Globus pallidus (tissue), 1 donor: ENCODE measurements at places on chromosomes 5 and 9.

DNA sequence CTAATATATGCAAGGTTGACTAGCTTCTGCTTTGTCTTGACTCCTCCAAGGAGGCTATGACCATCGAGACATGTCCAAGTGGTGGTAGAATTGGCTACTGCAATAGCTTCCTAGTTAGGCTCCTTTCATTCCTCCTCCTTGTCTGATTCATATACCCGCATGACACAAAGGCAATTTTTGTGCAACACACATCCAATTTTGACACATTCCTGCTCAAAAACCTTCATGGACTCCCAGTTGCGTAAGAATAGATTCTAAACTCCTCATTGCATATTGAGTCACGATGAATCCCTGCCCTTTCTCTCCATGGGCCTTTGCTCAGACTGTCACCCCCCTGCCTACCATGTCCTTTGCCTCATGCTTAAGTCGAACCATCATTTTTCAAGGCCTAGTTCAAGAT is 344.5 kb downstream of the ACTL7B start:
- no peak for DNase-seq

DNA sequence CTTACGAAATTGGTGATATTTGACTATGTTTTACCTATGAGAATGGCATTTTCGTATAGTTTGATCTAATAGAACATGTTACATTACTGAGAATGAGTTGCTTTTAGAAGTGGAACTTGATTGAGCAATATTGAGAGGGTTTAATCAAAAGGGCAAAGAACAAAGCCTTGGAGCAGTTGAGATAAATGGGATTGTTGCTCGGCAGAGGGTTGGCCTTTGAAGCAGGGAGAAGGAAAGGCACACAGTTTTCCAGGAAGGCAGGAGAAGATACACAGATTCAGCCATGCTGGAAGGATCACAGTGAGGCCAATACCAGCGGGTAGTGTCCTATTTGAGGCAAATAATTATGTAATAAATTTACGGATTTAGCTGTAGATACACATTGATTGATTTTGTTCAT is 19.5 kb downstream of the MAN2A1 start:
- no peak for DNase-seq

GRCh38 chr5:159415301-159415937 is 85.1 kb upstream of the IL12B start:
- no peak for DNase-seq

DNA sequence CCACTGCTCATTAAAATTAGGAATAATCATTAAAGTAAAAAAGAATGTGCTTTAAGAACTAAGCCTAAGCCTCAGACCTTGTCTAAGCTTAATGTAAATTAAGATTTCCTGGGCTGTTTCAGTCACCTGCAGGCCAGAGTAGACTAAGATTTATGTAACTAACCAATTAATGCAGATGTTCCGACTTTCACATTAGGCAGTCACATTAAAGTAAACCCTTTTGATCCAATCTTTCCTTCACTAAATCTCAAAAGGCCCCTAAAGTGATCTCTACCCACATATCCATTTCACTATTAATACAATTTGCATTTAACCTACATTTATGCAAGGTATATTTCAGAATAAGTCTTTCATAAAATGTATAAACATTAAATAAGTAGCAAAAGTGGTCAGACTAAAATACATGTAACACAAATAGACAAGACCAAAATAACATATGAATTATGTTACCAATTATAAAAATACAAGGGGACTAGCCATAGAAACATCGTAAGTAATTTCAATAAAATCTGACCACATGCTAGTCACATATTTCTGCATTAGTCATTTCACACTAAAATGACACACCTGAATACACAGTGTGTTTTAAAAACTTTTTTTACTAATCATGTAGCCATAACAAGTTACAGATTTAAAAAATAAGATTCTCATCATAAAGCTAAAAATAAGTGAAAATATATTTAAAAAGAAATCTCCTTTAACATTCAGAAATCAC is 7.7 kb downstream of the NR3C1 start:
- peak; percentile 18 for DNase-seq

GRCh38 chr9:132160802-132161742 is 786 bp upstream of the NTNG2 start:
- no peak for DNase-seq

DNA sequence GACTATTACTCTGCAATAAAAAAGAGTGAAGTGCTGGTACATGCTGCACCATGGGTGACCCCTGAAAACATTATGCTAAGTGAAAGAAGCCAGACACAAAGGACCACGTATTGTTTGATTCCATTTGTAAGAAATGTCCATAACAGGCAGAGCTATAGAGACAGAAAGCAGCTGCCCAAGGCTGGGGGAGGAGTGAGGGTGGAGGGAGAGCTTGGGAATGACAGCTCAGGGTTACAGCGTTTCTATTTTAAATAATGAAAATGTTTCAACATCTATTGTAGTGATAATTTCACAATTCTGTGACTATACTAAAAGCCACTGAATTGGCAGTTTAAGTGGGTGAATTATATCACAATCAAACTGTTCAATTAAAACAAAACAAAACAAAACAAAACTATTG is 81.7 kb downstream of the MYO10 start:
- no peak for DNase-seq

DNA sequence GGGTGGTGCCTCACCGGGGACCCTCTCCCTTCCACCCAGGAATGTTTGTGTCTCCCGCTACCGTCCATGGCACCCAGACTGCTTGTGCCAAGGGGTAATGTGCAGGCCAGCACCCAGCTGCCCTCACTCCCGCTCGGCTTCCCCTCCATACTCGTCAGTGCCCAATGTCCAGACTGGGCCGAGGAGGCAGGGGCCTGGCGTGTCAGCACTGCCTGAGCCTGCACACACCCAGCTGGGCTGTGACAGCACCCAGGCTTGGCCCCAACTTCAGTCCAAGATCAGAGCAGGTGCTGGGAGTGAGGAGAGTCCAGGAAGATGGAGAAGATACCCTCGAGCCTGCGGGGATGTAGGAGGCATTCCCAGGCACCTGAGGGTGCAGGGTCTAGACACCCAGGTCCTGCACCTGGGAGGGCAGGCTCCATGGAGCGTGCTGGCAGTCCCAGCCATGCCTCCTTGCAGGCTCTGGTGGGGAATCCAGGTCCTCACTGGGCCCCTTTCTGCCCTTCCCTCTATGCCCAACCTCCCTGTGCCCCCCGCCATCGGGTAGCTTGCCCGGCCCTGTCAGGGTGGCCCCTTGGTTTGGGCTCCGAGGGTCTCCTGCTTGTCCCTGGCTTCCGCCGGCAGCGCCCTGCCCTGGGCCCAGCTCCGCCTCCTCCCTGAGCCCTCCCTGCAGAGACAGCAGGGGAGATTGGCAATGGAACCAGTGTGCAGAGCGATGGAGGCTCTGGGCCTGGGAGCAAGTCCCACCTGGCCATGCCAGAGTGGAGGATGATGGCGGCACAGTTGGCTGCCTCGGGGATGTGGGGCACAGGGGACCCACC is 250.8 kb upstream of the EDIL3 start:
- no peak for DNase-seq

GRCh38 chr5:38473008-38473407 is 83.4 kb downstream of the LIFR start:
- DNase-seq: no peak

GRCh38 chr9:10875752-10876151 is 262.9 kb upstream of the PTPRD start:
- no peak for DNase-seq

GRCh38 chr5:52660621-52661020 is 127.1 kb upstream of the ITGA1 start:
- no peak for DNase-seq

DNA sequence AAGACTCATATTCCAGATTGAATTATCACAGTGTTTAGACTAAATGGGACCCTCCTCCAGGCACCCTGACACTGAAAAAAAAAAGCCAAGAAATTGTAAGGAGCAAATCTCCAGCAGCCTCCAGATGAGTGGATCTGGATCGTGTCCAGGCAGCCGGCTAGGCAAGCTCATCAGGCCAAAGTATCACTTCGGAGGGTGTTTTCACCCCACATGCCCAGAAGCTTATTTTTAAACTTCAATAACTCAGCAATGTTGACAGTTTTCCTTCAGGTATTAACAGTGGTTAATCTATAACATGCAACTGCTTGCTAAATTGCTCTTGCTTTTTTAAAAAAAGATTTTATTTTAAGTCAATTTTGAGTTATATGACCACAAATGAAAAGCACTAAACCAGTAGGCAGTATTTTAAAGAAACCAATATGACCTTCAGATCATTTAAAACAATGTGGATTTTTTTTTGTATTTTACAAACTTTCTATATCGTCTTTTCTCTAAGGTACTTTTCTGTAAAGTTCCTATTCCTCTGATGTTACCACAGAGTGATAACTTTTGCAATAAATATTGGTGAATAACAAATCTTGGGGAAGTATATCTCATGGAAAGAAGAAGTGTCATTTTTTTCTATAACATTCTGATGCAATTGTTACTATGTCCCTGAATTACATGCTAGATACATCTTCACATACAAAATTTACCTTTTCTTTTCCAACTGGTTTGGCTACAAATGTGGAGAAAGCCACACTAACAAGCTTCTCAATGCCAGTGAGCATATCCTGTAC is 30.7 kb downstream of the ACOT12 start:
- DNase-seq: no peak

- no peak for DNase-seq
Measured at GRCh38 chr9:93126825-93127368, 7.2 kb downstream of the NINJ1 start.

DNA sequence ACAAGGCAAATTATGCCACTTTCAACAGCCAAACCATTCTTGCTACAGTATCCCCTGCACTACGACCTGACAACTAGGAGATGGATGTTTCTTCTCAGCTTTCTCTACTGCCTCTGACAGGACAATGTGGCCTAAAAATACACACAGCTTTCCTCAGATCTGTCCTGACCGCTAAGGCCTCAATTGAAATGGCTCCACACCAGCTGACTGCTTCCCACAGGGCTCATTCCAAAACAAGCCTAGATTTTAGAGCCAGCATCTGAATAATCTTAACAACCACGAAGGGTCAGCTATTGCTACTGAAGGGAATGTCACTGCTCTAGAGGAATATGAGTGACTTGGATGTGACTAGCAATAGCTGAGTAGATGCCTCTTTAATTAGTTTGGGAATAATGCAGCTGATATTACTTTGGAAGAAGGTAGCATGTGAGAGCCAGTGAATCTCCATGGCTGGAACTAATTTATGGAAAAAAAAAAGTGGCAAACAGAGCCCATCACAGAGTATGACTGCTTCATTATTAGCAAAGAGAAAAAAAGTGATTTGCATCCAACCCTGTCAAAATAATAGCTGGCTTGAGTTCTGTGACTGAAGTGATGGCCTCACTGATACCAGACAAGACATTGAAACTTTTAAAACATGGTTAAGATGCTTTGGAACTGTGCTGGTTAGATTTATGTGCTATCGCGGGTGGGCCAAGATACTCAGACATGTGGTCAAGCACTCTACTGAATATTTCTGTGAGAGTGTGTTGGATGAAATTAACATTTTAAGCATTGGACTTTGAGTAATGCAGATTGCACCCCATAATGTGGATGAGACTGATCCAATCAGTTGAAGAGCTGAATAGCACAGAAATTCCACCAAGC is 450.2 kb downstream of the NR2F1-AS1 start:
- DNase-seq: peak; percentile 9

DNA sequence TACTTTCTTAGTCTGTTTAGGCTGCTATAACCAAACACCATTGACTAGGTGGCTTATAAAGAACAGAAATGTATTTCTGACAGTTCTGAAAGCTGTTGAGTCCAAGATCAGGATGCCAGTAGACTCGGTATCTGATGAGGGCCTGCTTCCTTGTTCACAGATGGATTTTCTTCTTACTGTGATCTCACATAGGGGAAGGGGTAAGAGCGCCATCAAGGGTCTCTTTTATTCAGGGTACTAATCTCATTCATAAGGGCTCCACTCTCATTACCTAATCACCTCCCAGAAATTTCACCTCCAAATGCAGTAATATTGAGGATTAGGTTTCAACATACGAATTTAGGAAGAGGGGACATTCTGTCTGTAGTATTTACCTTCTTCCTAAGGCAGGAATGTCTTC is 384.0 kb upstream of the DMAC1 start:
- DNase-seq: no peak

GRCh38 chr5:164672931-164673694 is 1167.7 kb downstream of the MAT2B start:
- DNase-seq: no peak

DNA sequence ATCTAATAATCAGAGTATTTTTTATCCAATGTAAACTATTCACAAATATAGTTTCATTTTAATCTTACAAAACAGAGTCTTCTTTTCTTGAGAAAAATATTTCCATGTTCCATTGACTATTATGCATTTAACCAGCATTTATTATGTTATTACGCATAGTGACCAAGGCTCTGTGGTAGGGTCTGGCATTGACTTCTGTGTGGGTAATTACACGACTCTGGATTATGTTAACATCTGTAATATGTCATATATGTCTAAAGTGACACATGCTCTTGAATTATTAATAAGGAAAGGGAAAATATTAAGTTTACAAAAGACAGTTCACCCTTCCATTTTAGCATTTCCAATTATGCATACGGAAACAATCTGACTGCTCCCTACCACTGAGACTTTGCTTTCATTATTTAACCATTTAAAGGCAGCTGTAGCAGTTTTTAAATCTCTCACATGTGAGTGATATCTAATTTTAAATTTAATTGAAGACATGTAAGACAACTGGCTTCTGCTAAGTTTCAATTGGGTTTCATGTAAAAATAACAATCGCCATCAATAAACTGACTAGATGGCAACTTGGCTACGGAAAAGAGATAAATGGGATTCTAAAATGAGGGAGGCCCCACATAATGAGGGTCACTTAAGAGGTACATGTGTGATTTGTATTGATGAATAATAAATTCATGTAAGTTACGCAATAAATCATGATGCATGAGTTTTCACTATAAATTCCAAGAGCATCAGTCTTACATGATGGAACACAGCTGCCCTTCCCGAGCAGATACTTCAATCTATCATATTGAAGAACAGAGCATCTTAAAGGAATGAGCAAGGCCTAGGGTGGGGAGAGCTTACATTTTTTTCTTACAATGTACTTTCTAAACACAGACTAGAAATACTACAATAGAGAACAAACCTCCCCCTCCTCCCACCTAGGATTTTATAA is 1056.8 kb downstream of the MAT2B start:
- no peak for DNase-seq

- no peak for DNase-seq
Measured at GRCh38 chr5:6578676-6579343, 54.0 kb downstream of the NSUN2 start.

DNA sequence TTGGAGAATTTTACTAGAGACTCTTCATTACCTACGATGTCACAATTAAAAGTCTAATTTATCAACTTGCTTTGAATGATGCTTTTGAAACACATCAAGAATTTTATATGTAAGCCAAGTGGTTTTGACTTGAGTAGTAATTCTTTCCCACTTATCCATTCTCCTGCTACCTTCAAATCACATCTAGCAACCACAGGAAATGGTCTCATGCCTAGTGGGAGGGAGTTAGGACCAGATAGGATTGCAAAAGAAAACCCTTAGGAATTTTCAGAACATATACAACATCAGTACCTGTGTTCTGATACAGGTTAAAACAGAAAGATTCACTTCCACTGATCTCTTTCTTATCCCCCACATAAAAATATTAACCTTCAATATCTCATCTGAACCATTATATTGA is 260.4 kb downstream of the CWC27 start:
- DNase-seq: no peak
